ENCODE measurements at places on chromosomes 4 and X.

GRCh38 chr4:73742490-73743160, 2.3 kb downstream of the CXCL8 start:
- DNase-seq, result no peak

DNA sequence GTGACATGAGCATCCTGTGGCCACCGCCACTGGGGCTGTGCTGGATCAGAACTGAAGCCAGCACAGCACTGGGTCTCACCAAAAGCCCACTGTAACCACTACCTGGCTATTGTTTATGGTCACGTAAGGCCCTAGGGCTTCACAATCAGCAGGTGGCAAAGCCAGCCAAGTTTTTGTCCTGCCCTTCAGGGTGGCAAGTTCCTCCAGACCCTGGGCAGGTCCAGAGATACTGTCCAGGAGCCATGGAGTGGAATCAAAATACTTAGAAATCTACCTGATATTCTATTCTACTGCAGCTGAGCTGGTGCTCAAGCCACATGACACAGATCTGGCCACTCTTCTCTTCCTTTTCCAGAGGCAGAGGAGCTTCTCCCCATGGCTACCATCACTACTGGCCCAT, 121.2 kb upstream of the CXXC4 start:
- DNase-seq, result no peak

DNA sequence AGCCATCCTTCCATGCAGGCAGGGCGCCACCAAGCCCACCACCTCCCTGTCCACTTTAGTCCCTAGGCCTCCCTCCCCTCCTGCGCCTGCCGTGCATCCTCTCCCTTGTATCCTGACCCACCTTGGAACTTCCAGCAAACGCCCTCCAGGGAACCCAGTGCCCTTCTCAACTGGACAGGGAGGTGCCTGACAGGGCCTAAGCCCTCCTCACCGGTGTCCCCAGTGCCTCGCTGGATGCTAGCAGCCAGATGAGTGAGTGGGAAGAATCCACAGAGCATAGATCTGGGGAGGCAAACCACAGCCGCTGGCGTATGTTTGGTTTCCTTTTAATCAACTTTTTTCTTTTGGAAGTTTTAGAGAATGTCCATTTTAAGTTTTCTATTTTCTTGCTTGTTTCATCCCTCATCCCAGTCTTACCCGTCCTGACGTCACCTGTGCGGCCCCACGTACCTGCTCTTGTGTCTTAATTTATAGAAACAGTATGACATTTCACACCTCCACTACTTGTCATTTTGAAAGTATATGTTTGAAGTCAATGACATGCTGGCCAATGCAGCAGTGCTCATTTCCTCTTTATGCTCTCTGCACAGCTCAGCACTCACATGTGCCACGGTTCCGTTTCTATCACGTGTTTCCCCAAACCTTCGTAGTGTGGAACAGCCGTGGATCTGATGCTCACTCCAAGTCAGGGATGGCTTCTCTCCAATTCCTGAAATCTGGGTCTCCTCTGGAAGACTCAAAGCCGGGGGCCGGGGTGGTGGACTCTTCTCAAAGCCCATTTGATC, 3.4 kb upstream of the HMX1 start:
- DNase-seq, result no peak

GRCh38 chr4:48262926-48263325, 6.7 kb downstream of the TEC start:
- no peak for DNase-seq

DNA sequence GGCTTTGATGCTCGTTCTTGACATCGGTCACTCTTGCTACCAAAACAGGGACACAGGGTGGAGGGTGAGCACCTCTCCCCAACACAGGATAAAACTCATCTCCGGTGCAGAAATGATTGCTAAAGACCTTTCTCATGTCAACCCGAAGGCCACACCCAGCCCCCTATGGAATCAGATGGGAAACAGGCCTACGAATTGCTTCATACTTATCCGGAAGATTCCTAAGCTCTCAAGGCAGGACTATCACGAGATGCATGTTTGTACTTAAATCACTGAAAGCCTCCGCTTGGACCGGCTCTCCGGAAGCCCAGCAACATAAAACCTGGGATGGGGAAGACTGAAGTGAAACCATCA, 74.9 kb downstream of the MTMR1 start:
- no peak for DNase-seq

DNA sequence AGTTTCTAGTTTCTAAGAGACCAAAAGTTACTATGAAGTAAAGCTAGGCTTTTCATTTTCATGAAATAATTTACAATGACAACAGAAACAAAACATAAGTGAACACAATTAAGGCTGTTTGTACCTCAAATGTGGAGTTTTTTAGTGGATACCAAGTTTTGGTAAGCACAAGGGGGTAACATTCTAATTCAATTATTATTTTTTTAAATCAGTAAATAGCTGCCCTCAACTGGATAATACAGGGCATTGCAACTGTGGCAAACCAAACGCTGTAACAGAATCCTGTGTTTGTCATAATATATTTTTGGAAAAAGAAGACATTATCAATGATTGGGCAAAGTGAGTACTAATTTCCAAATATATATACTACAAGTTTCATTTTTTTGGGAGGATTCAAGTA, 150.3 kb downstream of the FBXW7 start:
- no peak for DNase-seq

DNA sequence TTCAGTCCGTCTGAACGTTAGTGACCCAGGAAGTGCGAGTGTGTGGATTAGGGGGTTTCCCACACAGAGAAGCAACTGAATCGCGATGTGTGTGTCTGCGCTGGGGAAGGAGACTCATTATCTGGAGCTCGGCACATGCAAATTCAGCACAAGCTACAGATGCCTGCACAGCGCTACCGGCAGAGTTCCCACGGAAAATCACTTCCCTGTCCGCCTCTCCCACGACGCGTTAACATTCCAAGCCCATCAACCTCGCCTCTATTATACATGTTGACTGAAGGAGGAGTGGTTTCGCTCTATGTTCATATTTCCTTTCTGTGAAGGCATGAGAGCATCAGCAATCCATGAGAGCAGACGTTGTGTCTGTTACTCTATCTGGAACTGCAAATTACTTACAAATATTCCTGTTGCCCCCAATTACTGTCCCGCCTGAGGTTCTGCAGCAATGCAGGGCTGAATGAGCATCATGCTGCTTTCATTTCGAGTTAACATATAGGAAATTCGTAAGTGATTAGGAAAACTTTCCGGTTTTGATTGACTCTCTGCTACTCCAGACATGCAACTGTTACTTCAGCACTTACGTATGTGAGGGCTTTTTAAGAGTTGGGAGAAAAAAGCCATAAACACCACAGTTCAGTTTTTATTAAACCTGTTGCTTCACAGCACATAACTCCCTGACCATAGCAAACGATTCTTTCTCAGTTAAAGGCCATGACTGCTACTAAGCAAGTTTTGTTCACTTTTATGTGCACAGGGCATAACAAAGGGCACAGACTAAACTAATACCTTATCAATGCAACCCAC, 15.0 kb upstream of the MTNR1A start:
- no peak for DNase-seq

DNA sequence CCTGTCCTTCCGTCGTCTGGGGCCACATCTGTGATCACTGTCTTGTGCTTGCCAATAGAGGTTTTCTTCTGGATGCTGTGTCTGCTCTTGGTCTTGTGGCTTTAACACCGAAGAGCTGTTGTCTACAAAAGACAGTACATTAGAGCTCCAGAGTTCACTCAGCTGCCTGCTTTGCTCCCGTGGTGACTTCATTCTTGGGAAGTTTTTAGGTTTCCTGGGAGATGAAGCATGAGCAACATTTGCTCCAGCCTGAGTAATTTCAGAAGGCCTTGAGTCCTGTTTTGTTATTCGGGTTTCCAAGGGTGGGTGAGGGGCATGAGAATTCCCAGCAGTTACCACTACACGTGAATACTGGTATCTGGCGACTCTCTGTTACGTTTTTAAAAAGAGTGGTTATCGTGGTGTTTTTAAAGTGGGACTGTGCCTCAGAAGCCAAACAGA, 189.2 kb downstream of the SHROOM3 start:
- DNase-seq, result no peak

DNA sequence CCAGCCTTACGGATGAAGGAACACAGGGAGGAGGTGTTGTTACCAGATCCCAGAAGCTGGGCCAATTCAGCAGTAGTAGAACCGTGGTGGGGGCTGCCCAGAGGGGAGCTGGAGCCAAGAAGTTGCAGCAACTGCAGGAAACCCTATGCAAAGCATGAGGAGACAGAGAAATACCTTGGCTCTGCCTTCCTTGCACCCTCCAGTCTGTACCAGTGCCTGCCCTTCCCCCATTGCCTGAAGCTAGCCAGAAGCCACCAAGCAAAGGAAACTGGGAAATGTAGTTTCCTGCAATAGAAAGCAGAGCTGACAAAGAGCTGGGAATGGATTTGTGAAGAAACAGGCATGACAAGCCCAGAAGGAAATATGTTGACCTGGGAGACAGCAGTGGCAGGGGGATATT, 108.7 kb upstream of the FUNDC1 start:
- DNase-seq, result no peak

DNA sequence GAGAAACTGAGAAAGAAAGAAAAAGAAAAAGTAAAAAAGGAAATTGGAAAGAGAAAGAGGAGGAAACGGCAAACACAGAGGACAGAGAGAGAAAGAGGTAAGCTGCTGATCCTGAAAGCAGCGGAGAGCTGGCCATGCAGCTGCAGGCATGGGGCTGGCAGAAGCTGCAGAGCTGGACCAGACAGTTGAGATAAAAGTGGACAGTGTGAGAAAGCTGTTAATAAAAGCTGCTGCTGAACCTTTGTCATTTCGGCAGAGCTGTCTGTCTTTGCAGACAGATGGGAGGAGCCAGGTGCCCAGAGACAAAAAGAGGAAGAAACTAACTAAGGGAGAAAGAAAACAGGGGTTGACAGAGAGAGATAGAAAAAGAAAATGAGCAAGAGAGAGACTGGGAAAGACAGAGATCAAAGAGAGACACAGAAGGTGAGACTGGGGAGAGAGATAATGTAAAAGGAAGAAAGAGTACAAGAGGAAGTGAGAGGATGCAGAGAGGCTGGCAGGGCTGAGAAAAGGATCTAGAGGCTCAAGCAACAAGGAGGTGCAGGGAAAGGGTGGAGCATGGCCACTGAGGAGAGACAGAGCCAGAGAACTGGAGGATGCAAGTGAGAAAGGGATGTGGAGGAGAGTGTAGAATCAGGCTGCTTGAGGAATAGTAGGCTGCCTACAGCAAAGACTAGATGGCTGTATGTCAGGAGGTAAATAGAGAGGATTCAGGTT, 376.8 kb upstream of the FGF16 start:
- DNase-seq, result no peak

GRCh38 chr4:154942176-154942575, 161.1 kb downstream of the RBM46 start:
- no peak for DNase-seq

- no peak for DNase-seq
These were observed 9.5 kb downstream of the IDS start for GRCh38 chrX:149495573-149496071.

DNA sequence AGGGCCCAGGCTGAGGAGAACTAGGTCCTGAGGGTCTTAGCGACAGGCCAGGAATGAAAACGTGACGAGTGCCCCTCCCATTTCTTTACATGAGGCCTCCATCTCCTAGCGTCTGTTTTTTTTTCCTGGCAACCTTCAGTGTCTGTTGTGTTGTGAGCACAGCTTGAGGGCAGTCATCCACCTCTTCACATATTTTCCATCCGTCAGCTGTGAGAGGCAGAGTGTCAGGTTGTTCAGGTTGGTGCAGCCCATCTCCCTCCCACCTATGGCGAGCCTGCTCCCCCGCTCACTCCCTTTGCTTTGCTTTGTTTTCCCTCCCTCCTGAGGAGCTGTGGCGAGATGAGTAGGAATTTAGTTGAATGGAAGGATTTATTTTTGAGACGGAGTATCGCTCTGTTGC, 51.7 kb upstream of the CHRNA9 start:
- DNase-seq, result no peak

DNA sequence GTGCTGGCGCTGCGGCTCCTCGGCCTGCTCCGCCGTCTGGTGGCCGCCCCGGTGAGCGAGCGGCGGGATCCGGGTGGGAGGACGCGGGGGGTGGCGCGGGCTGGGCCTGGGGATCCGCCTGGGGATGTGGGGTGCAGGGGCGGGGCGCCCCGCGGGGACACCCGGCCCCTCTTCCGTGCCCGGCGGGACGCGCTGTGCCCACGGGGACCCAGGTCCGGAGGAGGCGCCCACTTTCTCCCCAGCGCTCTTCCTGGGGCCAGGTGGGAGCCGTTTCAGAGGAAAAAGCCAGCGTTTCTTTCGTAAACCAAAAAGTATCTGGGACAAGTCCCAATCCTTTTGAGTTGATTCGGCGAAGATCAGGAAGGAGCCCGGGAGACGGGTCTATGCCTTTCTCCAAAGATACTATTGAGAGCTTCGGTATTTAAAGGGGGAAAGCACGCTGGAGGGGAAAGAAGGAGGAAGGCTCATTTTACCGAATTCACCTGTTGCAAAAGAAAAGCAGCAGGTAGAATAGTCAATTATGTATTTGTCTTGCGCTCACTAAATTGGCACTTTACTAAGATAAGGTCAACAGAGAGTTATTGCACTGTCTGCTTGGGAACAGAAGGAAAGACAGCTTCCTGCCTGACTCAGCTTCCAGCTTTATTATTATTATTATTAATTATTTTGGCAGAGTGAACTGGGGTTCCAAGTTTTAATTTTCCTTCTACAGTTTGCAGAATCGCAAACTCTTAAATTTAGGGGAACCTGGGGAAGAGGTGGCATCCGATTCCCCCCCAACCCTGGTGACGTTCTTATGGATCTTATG, 81.5 kb upstream of the CD99 start:
- DNase-seq, result peak; percentile 24

GRCh38 chr4:100588076-100588475, 70.3 kb upstream of the EMCN start:
- DNase-seq, result no peak

DNA sequence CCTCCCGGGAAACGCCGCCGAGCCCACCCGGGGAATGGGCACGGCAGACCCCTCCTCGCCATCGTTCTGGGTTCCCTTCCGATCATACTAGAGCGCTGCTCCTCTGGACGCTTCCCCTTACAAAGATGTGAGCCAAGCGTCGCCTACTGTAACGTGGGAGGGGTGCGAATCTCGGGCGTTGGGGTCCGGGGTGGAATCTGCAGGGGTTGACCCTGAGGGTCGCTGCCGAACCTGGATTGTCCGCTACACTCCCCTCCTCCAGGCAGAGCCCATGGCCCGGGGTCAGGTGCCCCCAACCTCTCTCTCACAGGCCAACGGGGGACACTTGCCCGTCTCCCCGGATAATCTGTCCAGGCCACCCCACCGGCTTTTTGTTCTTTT, 13.8 kb downstream of the BCOR start:
- no peak for DNase-seq
